ENCODE measurements at places on chromosomes 5 and 9.

GRCh38 chr9:98763986-98764745 lies 32.2 kb downstream of the ANKS6 start:
- DNase-seq, result no peak

GRCh38 chr9:98039607-98040017 lies 16.9 kb upstream of the NANS start:
- DNase-seq, result no peak

- DNase-seq, result no peak
Observed at GRCh38 chr9:113989714-113990569, 88.2 kb downstream of the AMBP start.

GRCh38 chr5:59421986-59422941 lies 471.3 kb downstream of the PDE4D start:
- DNase-seq, result no peak

DNA sequence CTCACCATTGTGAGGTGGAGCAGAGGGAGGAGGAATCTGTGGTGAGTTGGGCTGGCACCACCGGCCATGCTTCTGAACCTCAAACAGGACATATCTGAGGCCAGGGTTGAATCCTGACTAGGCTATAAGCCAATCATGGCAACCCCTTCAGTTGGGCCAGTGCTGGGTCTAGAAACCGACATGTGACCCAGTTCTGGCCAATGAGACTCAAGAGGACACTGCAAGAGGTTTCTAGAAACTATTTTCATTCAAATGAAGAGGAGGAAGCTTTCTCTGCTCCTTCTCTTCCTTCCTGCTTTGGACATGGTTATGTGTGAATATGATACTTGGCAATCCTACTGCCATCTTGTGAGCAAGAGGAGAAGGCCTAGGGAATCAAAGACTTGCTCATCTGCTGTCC lies 417.7 kb downstream of the SEMA5A start:
- DNase-seq, result no peak

- no peak for DNase-seq
Observed at GRCh38 chr9:89980600-89980999, 375.8 kb downstream of the GADD45G start.

DNA sequence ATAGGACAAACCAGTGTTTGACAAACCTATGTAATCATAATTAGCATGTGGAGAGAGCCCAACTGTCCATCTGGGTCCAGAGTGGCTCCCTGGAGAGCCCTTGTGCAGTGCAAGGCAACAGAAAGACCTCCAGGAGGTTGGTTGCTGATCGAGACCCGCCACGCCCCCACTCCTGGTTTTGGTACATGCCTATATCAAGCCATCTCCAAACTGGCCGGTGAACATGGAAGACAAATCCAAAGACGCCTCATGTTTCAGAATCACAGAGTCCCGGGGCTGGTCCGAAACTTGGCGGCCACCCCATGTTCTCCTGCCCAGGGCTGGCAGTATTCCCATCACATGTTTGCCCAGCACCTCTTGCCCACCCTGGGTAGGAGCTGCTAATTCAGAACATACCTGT lies 140.2 kb downstream of the PAX5 start:
- DNase-seq, result no peak
